Sigmoid colon (tissue), 7 donors: ENCODE measurements at places on chromosomes 11 and 22. TPM values are rescaled to one million over a fixed set of nuclear protein-coding genes. Genes with fewer than 3 reads are reported as not detected.

DNA sequence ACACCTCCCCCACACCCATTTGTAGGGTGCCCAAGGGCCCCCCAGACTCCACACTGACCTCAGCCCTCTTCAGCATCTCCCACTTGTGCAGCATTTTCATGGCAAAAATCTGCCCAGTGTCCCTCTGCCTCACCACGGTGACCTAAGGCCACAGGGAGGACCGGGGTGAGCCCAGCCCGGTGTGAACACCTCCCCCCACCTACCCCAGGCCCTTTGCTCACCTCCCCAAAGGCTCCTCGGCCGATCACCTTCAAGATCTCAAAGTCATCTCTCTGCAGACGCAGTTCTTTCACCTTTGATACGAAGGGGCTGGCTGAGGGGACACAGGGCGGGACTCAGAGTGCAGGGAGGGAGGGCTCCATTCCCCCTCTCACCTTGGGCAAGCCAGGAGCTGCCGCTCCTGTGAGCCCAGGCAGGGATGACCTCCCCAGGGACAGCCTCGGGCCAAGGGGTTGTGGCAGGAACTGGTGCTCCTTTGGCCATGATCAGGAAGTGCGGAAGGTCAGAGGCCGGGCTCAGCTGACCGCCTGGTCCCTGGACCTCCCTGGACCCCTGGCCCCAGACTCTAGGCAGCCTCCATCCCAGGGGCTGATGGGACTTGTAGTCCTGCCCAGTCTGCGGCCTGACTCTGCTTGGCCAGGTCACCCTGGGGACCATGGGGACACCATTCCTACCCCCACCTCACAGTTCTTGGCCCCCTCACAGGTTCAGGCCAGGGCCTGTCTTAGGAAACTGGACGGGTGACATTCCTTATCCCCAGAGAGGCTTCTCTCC lies 2.7 kb downstream of the CDC42BPG start:
- no peak for DNase-seq

GRCh38 chr11:11916981-11917399 lies 75.2 kb downstream of the USP47 start:
- no peak for DNase-seq

- no peak for DNase-seq
Observed at GRCh38 chr11:96150609-96151008, 192.4 kb downstream of the MAML2 start.

DNA sequence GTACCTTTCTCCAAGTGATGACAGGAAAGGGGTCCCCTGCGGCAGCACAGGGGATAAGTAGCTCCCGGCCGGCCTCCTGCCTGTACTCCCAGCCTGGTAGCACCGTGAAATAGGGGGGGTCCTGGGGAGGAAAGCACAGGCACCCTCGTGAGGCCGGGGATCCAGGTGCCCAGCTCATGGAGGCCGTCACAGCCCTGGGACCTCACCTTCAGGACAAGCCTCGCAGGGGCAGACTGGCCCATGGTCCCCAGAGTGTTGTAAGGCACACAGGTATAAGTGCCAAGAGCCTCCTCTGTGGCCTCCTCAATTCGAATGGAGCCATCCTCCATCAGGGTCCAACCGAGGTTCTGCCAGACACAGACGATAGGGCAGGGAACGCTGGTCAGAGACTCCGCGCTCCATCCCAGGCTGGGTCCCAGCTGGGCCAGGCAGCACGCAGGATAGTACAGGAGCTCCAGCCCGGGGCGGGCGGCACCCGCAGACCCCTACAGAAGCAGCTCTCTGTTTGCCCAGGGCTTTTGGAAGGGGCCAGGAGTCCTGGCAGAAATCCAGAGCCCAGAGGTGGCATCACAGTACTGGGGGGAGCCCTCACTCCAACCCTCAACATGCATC lies 25.2 kb downstream of the IGSF9B start:
- DNase-seq: no peak

DNA sequence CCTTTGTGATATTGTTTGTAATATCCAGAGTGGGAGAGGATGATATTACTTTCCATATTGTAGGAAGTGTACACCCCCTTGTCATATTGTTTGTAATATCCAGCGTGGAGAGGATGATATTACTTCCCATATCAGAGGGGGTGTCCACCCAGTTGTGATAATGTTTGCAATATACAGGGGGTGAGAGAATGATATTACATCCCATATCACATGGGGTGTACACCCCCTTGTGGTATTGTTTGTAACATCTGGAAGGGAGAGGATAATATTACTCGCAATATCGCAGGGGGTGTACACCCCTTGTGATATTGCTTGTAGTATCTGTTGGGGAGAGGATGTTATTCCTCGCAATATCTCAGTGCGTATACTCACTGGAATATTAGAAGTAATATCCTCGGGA lies 61.5 kb downstream of the PRSS23 start:
- no peak for DNase-seq

DNA sequence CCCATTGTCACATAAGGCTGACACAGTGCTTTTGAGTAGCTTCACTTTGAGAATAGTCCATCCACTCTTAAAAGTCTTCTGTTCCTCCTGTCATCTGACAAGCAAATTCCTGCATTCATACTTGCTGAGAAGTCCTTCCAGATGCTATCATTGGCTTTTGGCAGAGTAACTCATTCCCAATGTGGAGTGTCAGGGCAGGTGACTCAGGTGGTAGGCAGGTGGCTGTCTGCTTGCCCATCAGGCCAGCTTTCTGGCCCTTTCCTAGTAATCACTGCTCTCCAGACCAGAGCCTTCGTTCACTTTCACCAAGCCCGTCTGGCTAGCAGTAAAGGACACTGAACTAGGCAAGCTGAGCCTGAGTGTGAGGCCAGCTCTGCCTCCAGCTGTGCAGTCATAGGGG lies 162.5 kb upstream of the CCDC90B start:
- no peak for DNase-seq

DNA sequence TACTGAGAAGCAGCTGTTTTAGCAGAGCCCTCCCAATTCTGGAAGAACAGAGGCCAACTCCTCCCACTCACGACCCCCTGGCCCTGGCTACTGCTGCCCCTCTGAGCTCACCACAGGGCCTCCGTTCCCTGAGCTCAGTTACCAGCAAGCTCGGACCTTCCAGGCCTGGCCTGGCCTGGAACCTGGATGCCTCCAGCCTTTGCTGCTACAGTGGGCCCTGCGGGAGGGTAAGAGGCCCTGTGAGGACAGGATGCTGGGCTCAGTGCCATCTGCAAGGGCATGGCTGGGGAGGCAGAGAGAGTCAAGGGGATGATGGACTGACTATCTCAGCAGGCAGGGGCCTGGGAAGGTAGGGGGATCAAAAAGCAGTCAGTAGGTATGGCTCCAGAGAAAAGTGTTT lies 209.9 kb upstream of the NCAM1 start:
- peak; percentile 60 for DNase-seq

FAM180B gene
- total RNA-seq: 0.36 TPM

OR56A1 gene
- under 0.01 TPM for total RNA-seq
